CD4-positive, CD25-positive, alpha-beta regulatory T cell (primary cell): ENCODE measurements at places on chromosomes 7 and 10.

DNA sequence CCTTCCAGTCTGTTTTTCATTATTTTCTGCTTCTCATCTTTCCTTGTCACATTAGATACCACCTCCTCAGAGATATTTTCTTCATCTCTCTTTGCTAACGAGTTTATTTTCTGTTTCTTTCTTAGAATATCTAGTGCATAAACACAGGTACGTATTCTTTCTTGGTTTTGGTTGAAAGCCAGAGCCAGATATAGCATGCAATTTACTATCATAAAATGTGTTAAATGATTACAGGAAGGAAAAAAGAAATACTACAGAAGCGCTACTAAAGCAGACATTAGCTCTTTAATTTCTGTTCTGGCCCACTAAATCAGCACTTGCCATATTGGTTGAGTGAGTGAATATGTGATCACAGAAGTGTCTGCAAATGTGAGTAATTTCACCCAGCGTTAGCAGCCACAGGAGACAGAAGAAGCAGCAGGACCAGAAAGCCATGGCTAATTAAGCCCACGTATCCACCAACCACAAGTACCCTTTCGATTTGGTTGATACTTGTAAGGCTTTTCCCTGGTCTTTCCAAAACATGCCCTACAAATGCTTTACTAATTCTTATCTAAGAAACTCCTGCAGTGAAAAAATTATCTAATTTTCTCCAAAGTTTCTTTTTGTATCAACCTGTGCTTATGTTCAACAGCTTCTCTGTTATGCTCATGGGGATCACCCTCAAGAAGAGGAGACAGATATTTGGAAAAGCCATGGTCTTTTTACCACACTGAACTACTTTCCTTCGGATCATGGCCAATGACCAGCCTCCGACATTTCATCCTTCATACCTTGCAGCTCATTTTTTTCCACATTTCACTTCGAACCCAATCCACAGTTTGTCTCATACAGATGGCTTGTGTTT, 23.1 kb upstream of the MACC1 start:
- no peak for DNase-seq

DNA sequence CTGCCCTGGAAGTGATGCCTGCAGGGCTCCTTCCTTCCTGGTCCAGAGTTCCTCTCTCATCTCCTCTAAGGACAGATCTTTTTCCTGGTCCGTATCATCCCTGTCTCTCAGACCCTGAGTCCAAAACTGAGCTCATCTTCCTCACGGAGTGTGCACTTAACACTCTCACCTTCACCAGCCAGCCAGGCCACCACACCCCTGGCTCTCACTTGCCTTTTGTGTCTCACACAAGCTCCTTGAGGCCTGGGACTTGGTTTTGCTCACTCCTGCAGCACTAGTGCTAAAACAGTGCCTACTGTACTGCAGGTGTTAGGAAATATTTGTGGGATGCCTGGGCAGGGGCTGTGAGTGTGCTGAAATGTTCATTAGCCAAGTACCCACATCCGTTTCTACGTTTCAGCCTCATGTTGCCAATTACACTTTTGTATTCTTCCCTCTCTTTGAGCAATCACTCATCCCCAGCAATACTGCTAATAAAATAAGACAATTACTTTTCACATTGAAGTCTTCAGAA, 21.4 kb upstream of the PARP12 start:
- no peak for DNase-seq

- DNase-seq: no peak
Observed at GRCh38 chr7:130927062-130927461, 193.1 kb upstream of the KLF14 start.

DNA sequence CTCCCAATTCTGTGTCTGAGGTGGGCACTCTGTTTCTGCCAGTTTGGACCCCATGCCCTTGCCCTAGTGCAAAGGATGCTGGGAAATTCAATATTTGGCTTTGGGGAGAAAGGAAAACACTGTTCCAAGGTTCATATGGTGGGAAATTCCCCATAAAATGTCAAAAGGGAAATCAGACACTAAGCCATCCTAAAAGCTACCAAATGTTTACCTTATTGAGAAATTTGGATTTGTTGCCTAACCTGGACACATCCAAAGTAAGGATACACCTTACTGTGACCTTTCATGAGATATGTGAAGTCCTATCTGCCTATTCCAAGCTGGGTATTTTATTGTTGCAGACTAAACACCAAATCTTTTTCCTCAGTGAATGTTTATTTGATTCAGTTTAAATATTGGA, 109.1 kb downstream of the CYP26A1 start:
- DNase-seq: no peak

DNA sequence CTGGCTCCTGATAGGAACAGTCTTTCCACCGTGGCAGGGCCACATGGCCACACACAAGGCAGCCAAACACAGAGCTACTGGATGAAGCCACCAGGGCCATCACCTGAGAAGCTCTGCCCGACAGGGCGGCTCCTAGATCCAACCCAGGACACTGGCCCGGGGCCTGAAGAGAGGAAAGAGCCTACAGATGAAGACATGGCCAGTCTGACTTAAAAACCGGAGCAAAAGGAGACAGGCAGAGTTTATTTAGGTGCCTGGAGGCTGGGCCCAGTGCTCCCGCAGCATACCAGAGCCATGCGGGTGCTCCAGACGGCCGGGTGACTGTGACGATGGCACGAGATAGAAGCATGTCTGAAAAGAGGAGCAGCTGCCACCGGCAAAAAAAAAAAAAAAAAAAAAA, 3.9 kb downstream of the TECPR1 start:
- no peak for DNase-seq

- no peak for DNase-seq
Observed at GRCh38 chr7:22420008-22420407, 63.1 kb upstream of the RAPGEF5 start.

DNA sequence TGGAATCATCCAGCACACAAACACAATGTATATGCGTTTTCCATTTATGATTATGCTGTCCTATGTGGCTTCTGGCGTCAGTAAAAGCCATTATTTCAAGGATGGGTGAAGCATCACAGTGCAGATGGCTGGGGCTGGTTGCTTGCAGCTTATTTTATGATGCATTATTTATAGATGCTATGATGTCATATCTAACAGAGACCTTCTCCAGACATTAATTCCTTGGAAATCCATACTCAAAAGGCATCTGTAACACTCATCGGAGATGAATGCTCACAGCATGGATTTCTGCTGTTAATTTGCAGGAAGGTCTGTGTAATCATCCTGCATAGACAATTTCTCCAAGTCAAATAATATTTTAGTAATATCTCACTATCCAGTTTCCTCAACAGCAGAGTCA, 7.2 kb downstream of the RGS10 start:
- DNase-seq: no peak

- no peak for DNase-seq
Observed at GRCh38 chr10:11546581-11546980, 64.9 kb downstream of the USP6NL start.
